CD4-positive, alpha-beta T cell treated with Interleukin-12 subunit alpha and Interleukin-12 subunit beta, for 1 hour (primary cell): ENCODE measurements at places on chromosomes 1 and 21.

DNA sequence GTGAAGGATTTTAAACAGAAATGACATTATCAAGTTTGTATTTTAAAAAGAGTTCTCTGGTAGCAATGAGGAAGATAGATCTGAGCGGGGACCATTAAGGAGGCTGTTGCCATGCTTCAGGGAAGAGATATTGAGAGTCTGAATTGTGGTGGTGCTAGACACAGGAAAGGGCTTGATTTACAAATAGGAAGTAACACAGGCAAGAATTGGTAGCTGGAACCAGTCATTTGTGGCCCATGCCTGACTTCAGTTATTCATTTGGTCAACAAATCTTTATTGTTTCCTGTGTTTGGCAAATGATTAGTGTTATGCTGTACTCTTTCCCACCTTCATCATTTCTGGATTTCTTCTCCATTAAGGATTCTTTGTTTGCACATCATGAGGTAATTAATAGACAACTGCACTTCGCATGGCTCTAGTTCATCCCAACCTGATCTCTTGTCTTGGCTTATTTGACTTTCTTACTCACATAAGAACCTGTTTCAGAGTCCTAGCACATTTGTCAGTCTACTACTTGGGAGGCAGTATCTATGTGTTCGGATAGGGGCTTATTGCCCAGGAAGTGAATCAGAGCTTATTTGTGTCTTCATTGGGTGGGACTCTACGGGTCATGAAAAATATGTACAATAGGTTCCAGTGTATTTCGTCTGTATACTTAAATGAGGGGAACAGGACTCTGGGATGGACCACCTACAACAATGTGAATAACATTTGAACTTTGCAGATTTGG lies 32.3 kb downstream of the EEIG2 start:
- DNase-seq = peak; percentile 51

DNA sequence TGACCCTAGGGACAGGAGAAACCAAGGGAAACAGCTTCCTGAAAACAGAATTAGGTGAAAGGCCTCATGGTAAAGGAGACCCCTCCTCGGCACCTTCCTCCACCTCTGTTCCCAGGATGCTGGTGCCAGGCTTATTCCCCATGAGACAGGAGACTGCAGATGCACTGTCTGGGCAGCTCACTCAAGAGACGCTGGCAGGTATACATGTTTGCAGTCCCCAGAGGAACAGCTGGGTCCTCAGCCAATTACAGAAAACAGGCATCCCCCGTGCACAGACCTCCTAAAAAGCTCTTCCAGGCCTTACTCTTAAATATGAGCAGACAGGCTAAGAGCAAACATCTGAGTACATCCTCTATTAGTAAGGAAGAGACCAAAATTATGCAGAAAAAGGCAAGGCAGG lies 6.5 kb downstream of the CCSAP start:
- no peak for DNase-seq

DNA sequence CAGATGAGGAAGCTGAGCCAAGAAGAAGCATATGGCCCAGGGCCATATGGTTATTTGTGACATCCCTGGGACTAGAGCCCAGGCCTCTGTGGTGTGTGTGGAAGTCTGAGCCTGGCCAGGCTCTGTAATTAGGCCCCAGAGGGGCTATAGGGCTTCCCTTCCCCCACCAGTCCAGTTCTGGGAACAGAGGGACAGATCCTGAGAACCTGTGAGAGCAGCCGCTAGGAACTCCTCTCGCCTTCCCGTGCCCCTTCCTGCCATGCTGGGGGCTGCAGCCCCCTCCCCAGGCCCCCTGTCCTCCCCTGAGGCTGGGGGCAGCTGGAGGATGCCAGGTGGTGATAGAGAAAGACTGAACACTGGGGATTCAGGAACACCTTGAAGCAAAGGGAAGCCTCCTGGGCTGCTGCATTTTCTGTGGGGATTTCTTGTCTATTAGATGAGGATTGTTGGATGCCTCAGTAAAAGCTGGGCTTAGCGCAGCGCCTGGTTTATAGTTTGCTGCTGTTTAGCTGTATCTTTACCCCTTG lies 33.3 kb downstream of the COQ8A start:
- DNase-seq = no peak

GRCh38 chr1:109969146-109969829 lies 15.3 kb upstream of the AHCYL1 start:
- no peak for DNase-seq

- no peak for DNase-seq
These were observed 118.2 kb upstream of the ADGRL2 start for GRCh38 chr1:81682490-81682889.

GRCh38 chr1:216310776-216311175 lies 112.5 kb downstream of the USH2A start:
- DNase-seq = no peak

- DNase-seq = no peak
These were observed 5.6 kb downstream of the AHCTF1 start for GRCh38 chr1:246925997-246926626.

DNA sequence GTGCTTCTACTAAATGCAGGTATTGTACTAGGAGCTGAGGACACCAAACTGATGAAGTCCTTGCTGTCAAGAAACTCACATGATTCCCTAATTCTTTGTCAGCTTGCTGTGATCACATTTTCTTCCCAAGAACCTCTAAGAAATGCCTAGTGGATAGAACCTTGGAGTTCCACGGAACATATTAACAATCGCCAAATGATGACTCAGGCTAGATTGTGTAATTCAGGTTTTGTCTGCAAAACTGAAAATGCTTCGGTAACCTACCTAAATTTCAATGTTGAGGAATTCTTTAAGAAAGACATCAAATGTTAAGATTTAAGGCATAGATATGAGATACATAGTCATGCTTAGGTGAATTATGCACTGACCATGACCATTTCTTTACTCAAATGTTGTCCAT lies 1.7 kb upstream of the GADD45A start:
- DNase-seq = no peak

- no peak for DNase-seq
These were observed 29.2 kb upstream of the HHAT start for GRCh38 chr1:210299501-210299900.

- no peak for DNase-seq
These were observed 715.3 kb upstream of the CXADR start for GRCh38 chr21:16797540-16797939.

- no peak for DNase-seq
These were observed 27.5 kb downstream of the HUNK start for GRCh38 chr21:31900121-31900895.

- DNase-seq = no peak
These were observed 362.3 kb upstream of the VAMP3 start for GRCh38 chr1:7408771-7409150.

GRCh38 chr1:109466452-109467300 lies at the start of gene SYPL2:
Gene SYPL2 (plus strand): TSS chr1:109466546. CDS start chr1:109466844, 298 bp downstream.
- no peak for DNase-seq

- no peak for DNase-seq
These were observed 39.7 kb downstream of the EDN2 start for GRCh38 chr1:41444785-41445184.

DNA sequence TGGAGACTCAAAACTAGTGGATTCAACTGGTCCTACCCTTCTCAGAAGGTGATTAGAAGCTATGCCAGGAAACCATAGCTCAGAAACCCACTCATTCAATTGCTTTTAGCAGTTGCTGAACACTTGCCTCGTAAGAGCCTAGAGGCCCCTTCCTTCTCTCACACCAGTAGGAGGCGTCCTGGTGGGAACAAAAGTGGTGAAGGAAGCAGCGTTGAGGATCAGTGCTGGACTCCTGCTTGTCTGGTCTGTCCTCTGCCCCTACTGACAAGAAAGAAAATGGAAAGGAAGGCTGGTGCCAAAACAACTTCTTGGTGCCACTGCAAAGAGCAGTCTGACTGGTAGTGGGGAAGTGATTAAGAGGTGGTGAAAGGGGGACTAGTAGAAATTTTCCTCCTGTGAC lies 269.7 kb downstream of the LMO4 start:
- DNase-seq = no peak

- DNase-seq = no peak
These were observed 22.8 kb downstream of the KIAA1614 start for GRCh38 chr1:180935326-180936109.

DNA sequence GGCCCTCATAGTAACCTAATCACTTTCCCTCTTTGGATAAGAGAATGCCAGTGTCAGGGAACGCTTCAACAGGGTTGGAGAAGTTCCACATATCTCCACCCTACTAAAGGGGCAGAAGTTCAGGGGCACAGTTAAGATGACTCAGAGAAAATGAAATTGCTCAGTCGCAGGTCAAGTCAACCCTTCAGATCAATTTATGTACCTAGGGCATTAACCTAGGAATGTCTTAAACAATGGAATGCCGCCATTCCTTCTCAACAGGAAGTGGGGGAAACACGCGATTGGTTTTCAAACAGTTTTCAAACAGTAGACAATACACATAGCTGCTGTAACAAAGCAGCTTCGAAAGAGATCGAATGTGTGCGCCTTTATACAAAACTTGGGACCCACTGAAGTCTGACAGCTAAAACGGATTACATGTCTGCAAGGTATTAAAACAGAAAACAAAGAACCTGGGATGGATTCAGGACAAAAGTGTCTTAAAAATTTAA lies 897 bp downstream of the SLC25A24 start:
- peak; percentile 1 for DNase-seq

GRCh38 chr1:115649964-115650363 lies 8.2 kb downstream of the VANGL1 start:
- DNase-seq = no peak

- no peak for DNase-seq
These were observed 29.7 kb upstream of the RNF2 start for GRCh38 chr1:185015631-185016030.

DNA sequence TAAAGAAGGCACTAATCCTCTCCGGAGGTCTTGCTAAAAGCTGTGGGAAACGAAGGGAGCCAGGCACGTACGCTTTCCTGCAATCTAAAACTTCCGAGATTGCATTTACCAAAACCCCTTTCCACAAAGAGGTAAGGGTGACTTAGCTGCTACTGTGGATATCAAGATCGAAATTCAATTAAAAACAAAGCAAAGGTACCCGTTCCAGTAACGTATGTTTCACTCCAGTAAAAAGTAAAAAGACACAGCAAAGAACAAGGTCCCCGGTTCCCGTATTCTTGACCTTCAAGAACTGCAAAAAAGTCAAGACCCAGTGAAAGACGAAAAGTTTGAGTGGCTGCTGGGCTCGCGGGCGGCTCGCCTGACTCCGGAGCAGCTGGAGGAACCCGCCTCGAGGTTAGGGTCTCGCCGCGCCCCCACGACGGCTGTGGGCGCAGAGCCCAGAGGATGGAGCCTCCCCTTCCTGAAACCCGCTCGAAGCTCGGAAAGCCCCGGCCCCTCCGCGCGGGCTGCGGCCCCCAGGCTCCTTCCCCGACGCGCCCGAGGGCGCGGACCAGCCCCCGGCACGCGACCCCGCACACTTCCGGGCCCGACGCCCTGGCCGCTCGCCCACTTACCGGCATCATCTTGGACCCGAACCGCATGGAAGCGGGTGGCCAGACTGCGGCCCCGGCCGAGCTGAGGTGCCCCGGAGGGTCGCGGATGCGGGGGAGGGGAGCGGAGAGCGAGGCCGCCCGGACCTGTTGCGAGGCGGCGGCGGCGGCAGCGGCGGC lies 524 bp downstream of the TP53BP2 start:
- peak; percentile 72 for DNase-seq

- no peak for DNase-seq
These were observed 68.2 kb downstream of the IGSF21 start for GRCh38 chr1:18175530-18176377.

- no peak for DNase-seq
These were observed 216.8 kb downstream of the KAZN start for GRCh38 chr1:14815175-14815877.

DNA sequence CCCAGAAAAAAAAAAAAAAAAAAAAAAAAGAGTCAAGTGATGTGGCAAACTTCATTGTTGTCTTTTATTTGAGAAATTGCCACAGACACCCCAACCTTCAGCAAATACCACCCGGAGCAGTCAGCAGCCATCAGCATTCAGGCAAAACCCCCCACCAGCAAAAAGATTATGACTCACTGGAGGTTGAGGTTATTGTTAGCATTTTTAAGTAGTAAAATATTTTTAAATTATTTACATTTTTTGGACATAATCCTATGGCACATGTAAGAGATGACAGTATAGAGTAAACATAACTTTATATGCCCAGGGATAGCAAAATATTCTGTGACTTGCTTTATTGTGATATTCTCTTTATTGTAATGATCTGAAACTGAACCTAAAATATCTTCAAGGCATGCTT lies 95.6 kb downstream of the CENPF start:
- DNase-seq = no peak

DNA sequence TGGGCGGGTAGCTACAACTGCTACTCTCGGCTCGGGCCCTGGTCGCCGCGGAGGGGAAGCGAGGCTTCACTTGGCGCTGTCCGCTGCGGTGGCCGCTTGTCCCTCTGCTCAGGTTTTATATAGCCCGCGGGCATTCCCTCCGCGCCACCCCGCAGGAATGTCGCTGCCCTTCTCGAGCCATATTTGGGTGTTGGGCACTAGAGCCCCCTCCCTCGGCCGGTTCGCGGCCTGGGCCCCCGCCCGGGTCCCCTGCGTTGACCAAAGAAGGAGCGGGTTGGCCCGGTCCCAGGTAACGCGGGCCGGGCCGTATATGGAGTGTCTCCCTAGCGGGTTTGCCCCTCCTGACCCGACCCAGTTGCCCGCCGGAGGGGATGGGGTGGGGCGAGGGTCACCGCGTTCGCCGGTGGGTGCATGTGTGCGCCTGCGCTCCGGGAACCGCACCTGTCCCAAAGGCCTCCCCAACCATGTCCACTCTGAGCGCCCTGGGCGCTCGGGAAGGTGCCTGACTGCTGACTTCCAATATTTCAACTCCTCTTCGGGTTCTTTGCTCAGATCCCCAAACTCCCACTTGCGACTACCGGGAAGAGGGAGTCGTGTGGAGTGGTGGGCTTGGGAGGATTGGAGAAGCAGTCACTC lies at the start of gene ACTA1:
Gene ACTA1, minus strand, starts transcription at position 90 of the 636 bp plus-strand sequence. CDS start 979 bp downstream, outside the sequence.
- DNase-seq = no peak

DNA sequence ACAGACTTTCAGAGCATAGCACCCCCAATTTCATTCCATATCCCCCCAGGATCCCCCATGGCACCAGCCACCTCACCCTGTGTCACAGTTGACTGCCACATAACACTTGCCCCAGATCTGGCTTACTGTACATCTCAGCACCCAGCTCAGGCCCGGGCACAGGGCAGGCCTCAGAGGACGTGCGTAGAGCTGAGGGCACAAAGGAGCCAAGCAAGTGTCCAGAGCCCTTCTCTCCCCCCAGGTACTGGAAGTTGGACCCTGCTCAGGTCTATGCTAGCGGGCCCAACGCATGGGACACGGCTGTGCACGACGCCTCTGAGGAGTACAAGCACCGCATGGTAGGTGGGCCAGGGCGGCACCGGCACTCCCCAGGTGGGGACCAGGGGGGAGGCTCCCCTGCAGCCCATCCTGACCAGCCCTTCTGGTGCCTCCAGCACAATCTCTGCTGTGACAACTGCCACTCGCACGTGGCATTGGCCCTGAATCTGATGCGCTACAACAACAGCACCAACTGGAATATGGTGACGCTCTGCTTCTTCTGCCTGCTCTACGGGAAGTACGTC lies 8.0 kb upstream of the SYTL1 start:
- no peak for DNase-seq

GRCh38 chr1:20184481-20184900 lies 1.4 kb upstream of the UBXN10 start:
- no peak for DNase-seq

- no peak for DNase-seq
These were observed 704 bp downstream of the ALG6 start for GRCh38 chr1:63368131-63368530.
